CD4-positive, alpha-beta T cell treated with Interleukin-12 subunit alpha and Interleukin-12 subunit beta, for 1 hour (primary cell): ENCODE measurements at places on chromosomes 6 and 20.

DNA sequence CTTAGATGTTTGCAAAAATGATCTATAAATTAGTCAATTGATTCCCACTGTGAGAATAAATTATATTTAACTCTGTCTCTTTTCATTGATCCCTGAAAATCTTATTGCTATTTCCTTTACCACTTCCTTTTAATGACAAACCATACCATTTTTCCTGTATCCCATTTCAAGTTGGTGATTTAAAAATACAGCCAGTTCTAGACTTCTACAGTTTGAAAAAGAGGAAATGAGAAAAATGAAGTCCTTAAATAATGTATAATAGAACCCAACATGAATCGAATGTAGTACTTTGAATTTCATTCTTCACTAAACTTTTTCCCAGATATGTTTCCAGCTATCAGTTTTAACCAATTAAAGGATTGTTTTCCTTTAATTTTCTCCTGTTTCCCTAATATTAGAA lies 29.5 kb upstream of the SDHAF4 start:
- no peak for DNase-seq

DNA sequence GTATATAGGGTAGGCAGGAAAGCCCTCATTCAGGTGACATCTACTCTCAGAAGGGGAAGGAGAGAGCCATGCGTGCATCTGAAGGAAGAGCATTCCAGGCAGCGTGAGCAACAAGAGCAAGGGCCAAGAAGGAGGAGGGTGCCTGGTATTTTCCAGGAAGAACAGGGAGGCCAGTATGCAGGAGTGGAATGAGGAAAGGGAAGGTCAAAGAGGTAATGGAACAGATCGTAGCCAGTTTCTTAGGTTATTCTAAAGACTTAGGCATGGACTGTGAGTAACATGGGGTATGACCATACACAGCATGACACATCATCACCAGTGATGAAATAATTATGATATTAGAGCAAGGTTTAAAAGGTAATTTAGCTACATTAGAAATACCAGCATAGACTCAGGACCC lies 24.1 kb downstream of the ALDH8A1 start:
- no peak for DNase-seq

- no peak for DNase-seq
Measured at GRCh38 chr6:51330971-51331370, 512.3 kb downstream of the TFAP2B start.

- DNase-seq, result no peak
Measured at GRCh38 chr6:136347847-136348246, 58.2 kb upstream of the BCLAF1 start.

DNA sequence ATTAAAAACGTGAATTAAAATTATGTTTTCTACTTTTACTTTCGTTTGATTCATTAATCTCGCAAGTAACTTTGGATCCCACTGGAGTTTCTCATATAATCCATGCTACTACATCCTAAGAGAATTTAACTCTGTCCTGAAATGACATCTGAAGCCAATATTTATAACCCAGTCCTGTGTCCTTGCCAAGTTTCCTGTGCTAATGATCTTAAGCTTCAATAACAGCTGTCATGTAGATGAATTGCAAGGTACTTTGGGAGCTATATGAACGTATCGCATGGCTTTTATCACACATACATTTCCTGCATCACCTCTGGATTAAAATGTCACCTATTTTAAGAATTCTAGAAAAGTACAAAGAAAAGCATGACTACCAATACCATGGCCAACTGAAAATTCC lies 833.8 kb upstream of the CITED2 start:
- DNase-seq, result no peak

DNA sequence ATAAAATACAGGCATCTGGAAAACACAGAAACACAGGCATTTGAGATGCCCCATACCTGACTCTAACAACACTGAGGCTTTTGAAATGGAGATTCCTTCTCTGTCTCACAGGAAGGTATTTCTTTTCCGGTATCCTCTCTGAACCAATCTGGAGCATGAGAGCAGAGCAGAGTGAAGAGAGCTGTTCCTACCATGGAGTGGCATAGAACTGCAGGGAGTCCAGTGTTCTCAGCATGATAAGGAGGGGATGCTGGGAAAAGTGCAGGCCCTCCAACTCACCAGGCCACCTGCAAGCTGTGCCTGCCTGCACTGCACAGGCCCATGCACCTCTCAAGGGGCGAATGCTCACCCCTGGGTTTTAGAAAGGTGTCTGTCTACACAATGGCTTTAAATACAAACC lies 89.2 kb downstream of the FOXA2 start:
- DNase-seq, result no peak

GRCh38 chr20:1931830-1932229 lies 36.6 kb downstream of the SIRPA start:
- DNase-seq, result no peak

- DNase-seq, result no peak
Measured at GRCh38 chr20:39136798-39137197, 174.7 kb downstream of the DHX35 start.

DNA sequence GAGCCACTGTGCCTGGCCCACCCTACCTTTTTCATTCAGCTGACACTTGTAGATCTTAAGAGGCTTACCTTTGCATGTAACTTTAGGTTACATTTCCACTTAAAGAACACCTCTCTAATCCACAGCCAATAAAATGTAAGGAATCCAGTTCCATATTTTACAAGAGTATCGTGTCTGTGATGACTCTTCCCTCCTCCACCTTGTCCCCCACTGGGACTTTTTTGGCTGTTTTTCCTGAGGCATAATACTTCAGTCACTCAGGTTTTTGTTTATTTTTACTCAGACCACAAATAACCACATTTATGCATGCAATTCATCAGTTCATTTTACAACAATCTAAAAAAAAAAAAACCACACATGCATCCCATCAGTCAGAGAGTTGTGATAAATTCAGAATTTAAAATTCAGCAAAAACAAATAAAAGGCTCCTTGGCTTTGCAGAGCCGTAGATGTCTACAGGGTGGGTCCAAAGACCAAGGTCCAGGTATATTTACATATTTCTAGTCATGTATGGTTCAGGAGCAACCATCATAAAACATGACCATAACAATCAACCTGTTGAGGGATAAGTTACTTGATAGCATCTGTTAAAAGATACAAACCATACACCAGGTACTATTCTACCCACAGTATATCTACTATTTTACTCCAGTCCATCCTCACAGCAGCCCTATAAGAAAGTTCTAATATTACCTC lies 9.9 kb downstream of the ATXN1 start:
- DNase-seq, result no peak

GRCh38 chr20:46512943-46513844 lies at the start of gene ZNF334:
Gene ZNF334 (minus strand): TSS chr20:46513559. CDS start chr20:46512102, 1,457 bp downstream.
- no peak for DNase-seq

DNA sequence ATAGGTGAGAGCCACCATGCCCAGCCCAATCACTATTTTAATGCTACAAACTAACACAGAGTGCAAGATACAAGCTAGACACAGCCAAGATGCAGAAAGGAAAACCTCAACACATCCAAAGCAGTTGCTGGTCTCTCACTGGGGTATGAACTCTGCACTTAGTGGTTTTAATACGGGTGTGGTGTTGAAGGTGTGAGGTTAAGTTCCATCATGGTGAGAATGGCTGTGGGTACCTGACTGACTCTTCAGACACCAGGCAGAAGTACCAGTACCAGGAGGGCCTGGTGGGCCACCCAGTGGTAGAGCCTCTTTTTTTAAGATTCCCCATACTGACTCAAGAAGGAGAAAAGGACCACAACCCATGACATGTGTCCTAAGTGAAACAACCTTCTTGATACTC lies 13.0 kb downstream of the GNAS-AS1 start:
- DNase-seq, result no peak

DNA sequence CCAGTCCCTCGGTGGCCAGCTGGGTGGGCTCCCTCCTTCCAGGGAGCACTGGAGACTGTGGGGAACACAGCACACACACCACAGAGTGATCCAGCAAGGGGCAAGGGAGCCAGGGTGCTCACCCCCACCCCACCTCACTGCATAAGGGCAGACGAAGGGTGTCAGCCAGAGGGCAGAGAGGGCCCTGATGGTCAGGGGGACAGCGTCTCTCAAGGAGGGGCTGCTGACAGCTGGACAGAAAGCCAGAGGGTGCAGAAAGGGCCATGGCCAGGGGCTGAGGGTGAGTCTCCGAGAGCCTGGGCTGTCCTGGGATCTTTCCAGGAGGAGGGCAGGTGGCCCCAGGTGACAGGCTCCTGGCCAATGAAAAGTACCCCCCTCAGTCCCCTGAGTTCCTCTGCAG lies 73.4 kb upstream of the PMEPA1 start:
- no peak for DNase-seq

- DNase-seq, result no peak
Measured at GRCh38 chr6:111700135-111700690, 94.5 kb upstream of the TRAF3IP2 start.

DNA sequence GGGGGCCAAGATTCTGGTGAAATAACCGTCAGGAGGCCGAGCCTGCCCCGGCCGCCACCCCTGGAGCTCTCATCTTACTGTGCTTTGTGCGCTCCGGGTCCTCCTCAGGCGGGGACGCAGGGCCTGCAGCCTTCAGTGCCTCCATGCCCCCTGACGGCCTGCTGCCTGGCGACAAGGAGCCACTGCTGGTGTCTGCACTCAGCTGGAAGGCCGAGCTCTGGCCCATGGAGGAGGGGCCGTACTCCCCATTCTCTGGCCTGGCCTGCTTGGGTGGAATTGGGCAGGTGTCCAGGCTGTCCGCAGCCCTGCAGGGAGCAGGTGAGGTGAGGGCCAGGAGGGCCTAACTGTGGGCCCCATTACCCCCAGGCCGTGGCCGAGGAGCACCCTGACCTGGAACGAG lies 5.3 kb downstream of the ZNF512B start:
- DNase-seq, result no peak

- no peak for DNase-seq
Measured at GRCh38 chr6:168359794-168360193, 40.2 kb upstream of the DACT2 start.

GRCh38 chr6:8084586-8084985 lies 17.8 kb downstream of the EEF1E1 start:
- DNase-seq, result no peak

DNA sequence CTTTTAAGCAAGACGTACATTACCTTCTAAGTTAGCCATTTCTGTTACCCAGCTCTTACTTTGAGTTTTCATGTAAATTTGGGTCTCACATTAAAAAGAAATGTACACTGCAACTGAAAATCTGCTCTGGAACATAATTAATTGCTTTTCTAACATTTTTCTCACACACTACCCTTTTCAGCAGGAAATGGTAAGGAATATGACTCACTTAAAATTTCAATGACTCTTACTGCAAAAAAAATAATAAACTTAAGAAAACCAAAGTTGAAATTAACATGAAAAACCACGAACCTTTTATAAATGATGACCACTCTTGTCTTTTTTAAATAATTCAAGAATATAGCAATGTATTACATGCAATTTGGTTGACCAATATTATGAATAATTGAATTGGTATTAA lies 1.3 kb downstream of the CGA start:
- DNase-seq, result no peak

- DNase-seq, result no peak
Measured at GRCh38 chr6:152057832-152058498, 250.5 kb downstream of the ESR1 start.

GRCh38 chr6:6543181-6543879 lies 45.2 kb upstream of the LY86 start:
- no peak for DNase-seq

- no peak for DNase-seq
Measured at GRCh38 chr20:25533920-25534700, 51.2 kb downstream of the NINL start.

DNA sequence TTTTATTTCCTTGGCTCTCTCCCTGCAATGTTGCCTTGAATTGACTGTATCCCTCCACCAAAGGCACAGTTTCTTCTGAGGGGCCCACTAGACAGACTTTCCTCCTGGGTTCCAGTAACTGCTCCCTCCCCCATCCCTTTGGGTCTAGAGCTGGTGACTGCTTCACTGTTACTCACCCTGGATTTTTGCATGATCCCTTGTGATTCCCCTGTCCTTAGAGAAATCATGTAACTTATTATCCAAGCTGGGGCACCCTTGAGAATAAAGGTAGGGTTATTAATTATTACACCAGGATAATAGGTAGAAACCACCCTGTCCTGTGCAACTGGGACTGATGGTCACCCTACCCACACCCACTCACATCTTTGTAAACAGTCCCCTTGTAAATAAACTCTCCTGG lies 67.5 kb upstream of the FYN start:
- DNase-seq, result no peak

DNA sequence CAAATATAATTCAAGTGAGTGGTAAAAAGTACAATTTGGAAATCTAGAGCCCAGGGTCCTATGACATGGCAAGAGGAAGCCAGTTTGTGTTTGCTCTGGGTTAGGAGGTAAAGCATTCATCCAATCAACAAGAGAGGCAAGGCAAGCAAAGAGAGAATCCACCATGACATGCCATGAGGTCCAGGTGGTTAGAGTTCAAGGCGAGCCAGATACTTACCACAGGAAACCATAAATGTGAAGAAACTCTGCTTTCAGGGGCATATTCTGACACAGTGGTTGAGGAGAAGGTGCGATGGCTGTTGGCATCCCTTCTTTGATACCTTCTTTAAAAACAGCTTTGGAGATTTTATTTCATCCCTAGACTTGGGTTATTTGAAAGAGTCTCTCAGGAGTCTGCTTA lies 193.8 kb upstream of the MAN1A1 start:
- no peak for DNase-seq

DNA sequence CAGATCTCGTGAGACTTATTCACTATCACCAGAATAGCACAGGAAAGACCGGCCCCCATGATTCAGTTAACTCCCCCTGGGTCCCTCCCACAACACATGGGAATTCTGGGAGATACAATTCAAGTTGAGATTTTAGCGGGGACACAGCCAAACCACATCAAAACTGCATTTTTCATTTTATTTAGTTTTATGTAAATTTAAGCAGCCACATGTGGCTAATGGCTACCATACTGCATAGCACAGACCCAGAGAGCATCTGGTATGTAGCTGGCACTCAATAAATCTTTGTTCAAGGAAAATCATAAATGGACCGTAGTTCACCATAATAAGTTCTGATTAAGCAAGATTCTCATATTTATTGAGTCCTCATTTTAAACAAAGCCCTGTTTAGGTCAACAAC lies 15.3 kb downstream of the GFOD1 start:
- DNase-seq, result no peak

DNA sequence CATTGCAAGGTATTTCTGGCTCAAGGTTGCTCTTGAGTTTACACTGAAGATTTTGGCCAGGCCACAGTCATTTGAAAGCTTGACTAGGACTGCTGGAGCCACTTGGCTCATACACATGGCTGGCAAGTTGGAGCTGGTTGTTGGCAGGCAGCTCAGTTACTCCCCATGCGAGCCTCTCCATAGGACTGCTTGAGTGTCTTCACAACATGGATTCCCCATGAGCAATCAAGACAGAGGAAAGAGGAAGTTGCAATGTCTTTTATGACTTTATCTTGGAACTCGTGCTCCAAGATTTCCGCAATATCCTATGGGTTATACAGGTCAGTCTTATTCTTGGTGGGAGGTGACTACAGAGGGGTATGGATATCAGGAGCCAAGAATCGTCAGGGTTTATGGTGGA lies 1.4 kb upstream of the MANBAL start:
- no peak for DNase-seq

GRCh38 chr6:8215631-8216030 lies 113.3 kb upstream of the EEF1E1 start:
- DNase-seq, result no peak
